ENCODE measurements at places on chromosomes 2 and 18.

DNA sequence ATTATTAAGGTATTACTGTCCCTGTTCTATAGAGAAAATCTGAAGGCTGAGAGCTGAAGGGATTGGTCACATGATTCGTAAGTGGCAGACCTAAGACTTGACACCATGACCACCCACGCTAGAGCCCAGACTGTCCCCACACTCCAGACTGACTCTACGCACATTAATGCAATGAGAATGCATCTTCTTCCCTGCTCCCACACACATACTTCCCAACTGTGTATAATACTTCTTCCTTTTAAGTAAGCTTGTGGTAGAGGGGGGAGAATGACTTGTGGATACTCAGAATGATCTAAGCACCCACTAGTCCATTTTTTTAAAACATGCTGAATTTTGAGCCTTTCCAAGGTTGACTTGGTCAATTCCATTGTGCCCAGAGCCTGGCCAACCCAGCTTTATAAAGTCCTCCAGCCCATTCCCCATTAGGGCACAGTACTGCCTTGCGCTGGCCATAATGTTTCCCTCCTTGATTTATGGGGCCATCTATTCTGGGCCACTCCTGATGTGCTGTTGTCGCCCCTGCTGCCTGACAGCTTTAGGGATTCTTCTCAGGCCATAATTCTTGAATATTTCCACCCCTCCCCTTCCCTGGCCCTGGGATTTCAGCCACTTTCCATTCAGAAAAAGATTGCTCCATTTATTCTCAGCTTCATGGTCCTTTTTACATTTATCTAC, 28.7 kb downstream of the ALK start:
- no peak for DNase-seq

GRCh38 chr18:54254265-54254758, 15.0 kb upstream of the POLI start:
- no peak for DNase-seq

- no peak for DNase-seq
Observed at GRCh38 chr2:26652361-26653041, 11.3 kb upstream of the CIB4 start.

- DNase-seq: no peak
Observed at GRCh38 chr2:158997037-158997790, 28.8 kb downstream of the TANC1 start.

- no peak for DNase-seq
Observed at GRCh38 chr2:150491943-150492342, 4.5 kb upstream of the RND3 start.

GRCh38 chr2:105649534-105649933, 95.2 kb upstream of the NCK2 start:
- DNase-seq: no peak

DNA sequence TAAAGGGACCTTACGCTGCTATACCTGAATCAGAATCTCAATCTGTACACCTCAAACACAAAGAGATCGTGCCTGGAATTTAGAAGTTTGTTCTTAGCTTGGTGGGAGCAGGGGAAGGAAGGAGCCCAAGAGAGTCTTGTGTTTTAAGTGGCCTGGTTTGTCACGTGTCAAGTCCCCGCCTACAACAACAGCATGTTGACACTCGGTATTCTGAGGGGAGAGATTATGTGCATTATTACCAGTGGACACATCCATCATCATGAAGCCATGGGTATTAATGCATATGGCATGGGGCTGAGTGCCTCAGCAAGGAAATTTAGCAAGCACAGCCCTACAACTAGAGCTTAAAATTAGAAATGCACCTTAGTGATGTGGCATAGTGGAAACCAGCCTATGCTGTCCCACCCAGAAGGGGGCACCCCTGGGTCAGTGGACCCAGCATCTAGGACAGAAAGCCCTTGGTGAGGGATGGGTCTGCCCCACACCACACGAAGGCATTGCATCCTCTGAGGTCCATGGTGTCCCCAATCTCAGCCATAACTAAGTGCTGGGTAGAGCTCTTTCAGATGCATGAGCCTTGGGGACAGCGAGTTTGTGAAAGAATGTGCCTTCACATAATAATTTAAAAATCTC, 138.7 kb downstream of the MGAT5 start:
- no peak for DNase-seq

DNA sequence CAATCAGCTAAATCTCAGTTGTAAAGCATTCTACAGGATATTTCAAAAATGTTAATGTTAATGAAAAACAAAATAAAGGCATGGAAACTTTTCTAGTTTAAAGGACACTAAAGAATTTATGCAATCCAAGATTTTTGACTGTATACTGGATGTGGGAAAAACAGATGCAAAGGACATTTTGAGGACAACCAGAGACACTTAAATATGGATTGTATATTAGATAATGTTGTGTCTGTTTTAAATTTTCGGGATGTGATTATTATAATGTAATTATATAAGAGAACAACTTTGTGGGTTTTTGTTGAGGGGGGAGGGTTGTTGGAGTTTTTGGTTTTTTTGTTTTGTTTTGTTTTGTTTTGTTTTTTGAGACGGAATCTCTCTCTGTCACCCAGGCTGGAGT, 30.9 kb downstream of the PSMA8 start:
- DNase-seq: no peak

DNA sequence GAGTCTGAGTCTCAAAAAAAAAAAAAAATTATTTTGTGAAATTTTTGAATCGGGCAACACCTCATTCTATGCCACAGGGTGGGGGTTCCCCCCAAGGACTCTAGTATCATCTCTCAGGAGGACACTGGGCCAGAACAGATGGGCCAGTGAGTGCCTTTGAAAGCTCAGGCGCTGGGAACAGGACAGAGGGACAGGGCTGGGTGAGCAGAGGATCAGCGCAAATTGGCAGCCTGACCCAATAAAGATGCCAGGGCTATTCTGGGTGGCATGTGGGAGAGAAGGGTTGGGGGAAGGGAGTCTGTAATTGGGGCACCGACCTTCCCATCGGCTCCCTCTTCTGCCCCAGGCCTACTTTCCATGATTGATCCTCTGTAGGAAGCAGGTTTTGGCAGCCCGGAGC, 44.0 kb downstream of the KIF3C start:
- DNase-seq: no peak
